ENCODE measurements at places on chromosomes 3 and 15.

GRCh38 chr15:62453375-62453774, 288.3 kb upstream of the C2CD4B start:
- DNase-seq = no peak

GRCh38 chr3:99708207-99708745, 69.9 kb downstream of the COL8A1 start:
- DNase-seq = no peak

GRCh38 chr3:134404366-134404885, 30.2 kb upstream of the AMOTL2 start:
- no peak for DNase-seq

DNA sequence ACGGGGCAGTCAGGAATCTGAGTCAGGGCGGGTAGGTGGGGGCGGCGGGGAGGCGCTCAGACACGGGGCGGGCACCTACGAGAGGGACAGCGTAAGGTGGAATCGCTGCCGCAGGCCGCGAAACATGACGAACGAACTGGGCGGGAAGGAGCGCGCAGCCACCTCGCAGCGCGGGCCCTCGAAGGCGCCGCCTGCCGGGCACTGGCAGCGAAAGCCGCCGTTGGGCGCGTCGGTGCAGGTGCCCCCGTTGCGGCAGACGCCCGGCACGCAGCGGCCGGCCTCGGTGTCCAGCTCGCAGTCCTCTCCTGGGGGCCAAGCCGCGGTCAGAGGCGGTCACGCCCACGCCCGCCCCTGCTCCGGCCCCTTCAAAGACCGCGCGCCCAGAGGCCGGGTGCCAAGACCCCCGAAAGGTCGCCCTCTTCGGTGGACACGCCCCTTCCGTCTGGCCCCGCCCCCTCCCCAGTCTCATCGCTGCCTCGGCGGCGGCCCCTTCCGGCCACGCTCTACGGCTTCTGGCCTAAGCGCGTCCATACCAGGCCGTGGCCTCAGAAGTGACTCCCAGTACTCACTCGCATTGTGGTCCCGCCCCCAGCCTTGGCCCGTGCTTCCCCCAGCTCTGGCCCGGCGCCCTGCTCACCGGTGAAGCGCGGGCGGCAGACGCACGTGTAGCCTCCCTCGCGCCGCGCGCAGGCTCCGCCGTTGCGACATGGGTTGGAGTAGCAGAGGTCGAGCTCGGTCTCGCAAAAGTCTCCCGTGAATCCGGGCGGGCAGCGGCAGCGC, 6.4 kb downstream of the CELSR3 start:
- DNase-seq = peak; percentile 95

DNA sequence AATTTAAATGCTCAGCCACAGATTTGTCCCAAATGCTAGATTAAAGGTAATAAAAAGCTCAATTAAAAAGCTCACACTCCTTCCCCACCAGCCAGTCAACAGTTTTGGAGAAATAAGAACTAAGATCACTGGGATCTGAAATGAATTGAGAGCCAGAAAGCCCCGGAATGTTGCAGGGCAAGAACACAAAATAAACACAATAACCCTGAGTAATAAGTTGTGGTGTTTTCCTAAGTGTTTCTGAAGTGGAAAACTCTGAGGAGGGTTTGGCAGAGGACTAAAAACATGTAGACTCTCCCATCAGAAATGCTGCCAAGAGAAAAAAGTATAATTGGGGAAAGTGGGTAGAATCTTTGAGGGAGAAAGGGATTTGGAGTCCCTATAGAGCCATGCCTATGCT, 127.8 kb downstream of the ABI3BP start:
- no peak for DNase-seq

DNA sequence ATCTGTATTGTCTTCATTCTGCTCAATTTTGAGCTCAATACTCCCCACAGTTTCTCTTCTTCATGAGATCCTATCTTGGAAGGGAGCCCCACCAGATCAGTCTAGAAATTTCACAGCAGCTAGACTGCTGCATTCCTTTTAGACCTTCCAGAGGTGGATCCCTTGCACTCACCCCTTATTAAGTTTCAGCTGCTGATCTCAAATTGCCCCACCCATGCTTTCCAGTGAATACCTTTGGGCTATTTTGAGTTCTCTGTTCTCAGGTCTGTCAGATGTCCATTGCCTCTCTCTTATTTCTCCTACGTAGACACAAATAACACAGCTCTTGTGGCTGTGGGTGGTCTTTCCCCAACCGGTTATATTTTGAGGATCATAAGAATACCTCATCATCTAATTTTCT, 60.8 kb downstream of the GPR156 start:
- no peak for DNase-seq

DNA sequence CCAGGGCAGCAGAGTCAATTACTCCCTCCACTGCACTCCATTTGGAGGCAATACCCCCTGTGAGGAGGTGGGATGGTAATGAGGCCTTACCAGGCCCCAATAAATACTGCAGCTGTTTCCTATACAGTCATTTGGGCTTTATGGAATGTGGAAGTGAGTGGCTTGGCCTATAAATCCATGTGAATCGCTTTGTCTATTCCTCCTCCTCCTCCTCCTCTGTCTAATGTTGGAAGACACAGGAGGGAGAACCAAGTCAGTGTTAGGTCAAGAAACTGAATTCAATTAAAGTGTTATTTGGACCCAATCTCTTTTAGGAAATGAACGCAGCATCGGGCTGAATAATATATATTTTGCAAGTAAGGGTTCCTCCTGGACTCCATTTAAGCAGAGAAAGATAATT, 17.3 kb upstream of the SRGAP3 start:
- no peak for DNase-seq

- DNase-seq = no peak
These were observed 242.8 kb downstream of the CHST2 start for GRCh38 chr3:143362115-143362991.

DNA sequence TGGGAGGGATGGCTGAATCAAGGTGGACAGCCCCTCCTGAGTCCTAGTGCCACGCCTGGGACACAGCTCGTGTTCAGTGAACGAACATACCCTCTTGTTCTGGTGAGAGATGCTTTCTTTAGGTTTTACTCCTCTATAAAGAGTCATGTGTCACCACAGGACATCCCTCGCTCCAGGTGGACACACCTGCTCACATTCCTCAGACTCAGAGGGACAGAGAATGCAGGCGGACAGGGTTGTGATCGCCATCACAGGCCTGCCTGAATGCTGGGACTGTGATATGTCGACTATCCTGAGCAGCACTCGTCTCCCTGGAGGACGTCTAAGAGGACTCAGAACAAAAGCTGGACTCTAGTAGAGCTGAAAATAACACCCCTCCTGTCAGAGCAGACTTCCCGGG, 96.4 kb upstream of the SNRPA1 start:
- DNase-seq = no peak

DNA sequence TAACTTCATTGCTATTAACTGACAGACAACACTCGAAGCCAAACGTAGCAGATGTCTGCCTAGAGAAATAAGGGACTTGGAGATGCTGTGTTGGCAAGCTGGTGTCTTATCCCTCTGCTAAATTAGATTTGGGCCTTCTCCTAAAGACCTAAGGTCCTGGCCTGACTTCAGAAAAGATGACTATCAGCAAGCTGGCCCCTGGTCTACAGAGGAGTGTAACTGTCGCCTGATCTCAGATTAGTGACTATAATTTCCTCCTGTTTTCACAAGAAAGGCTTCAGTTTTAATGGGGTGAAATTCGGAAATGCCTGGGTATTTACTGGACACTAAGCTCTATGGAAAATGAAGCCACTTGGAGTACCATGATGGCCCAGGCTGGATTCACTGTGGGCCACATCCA, 53.1 kb upstream of the SLC7A14 start:
- DNase-seq = no peak

GRCh38 chr3:55870594-55870993, 383.5 kb upstream of the WNT5A start:
- DNase-seq = no peak

- no peak for DNase-seq
These were observed 18.7 kb upstream of the PTPN9 start for GRCh38 chr15:75597667-75598341.

GRCh38 chr3:159783780-159784742, 204.6 kb upstream of the IL12A start:
- DNase-seq = no peak

- no peak for DNase-seq
These were observed 28.6 kb downstream of the TFDP2 start for GRCh38 chr3:142120707-142121106.

DNA sequence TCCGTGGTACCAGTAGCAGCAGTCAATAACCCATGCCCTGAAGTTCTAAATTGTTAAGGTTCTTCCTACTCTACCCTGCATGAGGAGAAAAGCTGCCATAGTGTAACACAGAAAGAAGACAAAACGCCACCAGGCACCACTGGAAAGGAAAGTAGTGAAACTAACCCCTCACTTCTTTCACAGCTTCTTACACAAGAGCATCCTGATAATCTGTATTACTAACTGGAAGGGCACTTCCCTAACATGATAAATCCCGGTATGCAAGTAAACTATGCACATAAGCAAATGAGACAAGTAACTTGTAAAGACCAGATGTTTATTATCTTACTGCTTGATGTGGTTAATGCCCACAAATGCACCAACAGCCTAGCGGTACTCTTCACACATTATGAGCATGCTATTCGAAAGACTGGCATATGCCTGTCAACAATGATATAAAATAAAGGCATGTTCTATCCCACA, 141.3 kb downstream of the ADAM10 start:
- DNase-seq = no peak

- no peak for DNase-seq
These were observed 31.0 kb downstream of the ZNF589 start for GRCh38 chr3:48271763-48272498.

- DNase-seq = no peak
These were observed at the start of gene PLXNB1 for GRCh38 chr3:48429960-48430707. Gene PLXNB1 (minus strand): TSS chr3:48430086. CDS start chr3:48424611, 5,475 bp downstream.

GRCh38 chr3:176712191-176712590, 485.1 kb downstream of the TBL1XR1 start:
- DNase-seq = no peak

DNA sequence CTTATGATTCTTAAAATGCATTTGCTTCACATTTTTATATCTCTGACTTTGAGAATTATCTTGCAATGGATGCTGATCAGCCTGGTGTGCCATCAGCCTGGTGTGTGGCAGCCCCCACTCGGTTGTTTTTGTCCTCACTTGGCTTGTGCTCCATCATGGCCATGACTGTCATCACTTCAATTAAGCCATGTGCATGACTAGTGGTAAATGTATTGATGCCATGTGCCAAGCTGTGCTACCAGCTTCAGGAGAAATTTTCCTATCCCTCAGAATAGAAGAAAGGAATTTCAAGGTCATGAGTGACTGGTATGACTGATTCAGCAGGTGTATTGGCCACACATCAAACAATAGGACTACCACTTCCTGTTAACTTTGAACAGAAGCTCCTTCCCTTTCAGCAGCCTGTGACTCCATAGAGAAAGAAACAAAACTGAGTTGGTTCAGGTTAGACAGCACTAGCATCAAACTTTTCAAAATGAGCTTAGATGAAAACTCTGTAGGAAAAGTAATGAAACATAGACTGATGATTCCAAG, 251.7 kb downstream of the GRM7 start:
- no peak for DNase-seq

GRCh38 chr3:170632780-170633179, 46.9 kb upstream of the SLC7A14 start:
- peak; percentile 64 for DNase-seq

DNA sequence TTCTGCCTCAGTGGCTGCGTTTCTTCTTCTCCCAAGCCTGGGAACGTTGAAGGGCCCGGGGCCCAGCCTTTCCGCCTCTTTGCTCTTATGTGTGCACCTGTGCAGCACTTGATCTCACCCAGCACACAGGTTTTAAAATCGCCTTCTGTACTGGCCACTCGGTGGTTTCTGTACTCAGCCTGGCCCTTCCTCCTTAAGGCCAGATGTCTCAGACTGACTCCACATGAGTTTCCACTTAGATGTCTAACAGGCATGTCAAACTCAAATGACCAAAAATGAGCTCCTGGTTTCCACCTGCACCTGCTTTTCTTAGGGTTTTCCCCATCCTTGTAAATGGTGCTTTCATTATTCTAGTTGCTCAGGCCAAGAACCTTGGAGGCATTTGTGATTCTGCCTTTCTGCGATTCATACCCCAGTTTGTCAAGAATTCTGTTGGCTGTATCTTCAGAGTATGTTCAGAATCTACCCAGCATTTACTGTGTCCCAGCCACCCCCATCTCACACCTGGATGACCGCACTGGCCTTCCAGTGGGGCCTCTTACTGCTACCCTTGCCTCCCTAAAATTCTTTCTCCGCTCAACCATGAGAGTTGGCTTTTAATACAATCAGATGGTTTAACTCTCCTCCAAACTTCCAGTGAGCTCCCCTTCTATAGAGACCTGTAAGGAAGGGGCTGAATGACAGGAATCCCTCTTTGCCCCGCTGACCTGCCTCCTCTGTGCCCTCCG, 2.2 kb upstream of the TRAK1 start:
- DNase-seq = peak; percentile 52

GRCh38 chr3:101680466-101680865, 3.5 kb upstream of the ZBTB11 start:
- no peak for DNase-seq

DNA sequence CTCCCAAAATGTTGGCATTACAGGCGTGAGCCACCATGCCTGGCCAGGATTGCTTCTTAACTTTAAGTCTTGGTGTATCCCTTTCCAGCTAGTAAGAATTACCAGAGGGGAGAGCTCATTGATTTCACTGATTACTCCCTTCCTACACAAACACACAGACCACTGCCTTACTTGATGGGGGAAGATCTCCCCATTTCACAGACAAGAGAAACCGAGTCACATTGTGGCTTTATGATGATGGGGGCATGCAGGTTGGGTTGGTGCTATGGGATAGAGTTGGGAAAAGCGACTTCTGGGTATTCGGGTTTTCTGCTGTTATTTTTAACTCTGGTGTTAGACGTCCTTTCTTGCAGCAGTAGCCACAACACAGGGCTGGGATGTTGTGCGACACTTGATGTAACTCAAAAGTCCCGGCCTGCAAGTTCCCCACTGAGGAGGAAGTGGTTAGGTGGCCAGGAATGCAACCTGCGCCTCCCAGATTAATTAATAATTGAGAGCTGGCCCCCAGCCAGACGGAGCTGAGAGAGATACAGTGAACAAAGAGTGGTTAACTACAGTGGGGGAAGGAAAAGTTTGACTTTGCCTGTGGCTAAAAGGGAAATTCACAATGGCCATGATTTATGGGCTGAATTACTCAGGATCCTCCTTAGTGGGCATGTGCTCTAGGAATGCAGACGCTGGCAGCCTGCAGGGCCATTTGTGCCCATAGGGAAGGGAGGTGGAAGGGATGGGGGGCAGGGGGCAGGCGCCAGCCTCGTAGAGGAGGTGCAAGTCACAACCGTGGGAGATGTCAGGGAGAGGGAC, 63.6 kb downstream of the SMAD6 start:
- DNase-seq = peak; percentile 49
